NB4 (cell line): ENCODE measurements at places on chromosomes 2 and 18.

DNA sequence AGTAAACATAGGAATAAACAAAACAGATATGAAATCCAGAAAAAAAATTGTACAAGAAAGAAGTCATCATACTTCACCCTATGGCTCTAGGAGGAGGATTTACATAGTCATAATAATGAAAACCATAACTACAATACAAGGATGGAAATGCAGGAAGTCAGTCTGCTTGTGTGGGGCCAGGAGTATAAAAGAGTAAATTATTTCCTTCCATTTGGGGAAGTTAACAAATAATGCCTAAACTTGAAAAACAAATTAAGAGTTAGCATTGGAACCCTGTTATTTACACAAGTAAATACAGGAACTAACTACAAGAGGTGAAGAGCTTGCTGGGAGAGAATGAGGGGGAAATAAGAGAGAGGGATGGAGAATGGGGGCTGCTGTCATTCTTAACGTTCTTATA lies 15.4 kb downstream of the TMEM163 start:
- no peak for DNase-seq

GRCh38 chr2:240503848-240504247 lies 53.9 kb downstream of the ANKMY1 start:
- no peak for DNase-seq

DNA sequence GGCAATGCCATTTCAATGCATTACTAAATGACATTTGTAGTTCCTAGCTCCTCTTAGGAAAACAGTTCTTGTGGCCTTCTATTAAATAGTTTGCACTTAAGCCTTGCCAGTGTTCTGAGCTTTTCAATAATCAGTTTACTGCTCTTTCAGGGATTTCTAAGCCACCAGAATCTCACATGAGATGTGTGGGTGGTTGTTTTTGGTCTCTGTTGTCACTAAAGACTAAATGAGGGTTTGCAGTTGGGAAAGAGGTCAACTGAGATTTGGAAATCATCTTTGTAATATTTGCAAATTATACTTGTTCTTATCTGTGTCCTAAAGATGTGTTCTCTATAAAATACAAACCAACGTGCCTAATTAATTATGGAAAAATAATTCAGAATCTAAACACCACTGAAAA lies 45.3 kb downstream of the HADHB start:
- DNase-seq, result no peak

DNA sequence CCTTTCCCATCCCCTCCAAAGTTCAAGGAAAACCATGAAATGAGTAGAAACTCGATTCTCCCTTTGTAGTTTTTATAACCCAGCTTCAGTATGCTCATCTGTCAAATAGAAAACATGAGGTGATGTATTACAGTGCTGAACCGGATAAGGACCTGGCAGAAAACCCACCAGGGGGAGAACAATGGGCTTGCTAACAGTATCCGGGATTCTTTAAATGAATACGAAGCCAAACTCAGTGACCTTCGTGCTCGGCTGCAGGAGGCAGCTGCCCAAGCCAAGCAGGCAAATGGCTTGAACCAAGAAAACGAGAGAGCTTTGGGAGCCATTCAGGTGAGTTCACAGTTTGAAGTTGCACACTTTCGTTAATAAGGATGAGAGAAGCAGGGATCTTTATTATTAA lies 113.6 kb upstream of the TTC39C start:
- no peak for DNase-seq

DNA sequence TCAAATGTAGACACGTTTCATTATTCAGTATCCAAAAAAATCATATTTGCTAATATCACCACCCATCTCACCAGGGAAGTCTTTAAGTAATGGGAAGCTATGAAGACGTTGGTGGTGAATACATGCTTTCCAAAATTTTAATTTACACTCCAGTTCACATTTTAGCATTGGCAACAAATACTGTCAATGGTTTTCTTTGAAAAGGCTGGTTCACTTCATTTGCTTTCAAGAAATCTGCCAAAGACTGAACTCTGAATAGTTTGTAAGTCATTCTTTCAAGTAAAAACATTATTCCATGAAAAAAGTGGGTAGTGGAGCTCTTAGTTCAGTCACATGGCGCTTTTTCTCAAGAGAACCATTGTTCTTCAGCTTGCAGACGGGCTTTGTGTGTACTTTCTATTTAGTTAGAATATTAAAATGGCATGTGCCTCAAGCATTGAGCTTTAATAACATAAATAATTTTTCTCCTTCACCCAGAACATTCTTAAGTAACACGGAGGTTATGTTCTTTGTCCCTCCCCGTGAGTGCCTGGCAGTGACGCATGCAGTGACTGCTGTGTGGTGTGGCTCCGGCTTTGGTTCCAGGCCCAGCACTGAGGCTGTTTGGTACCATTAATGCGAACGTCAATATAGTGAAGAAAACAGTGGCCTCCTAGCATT lies 300.0 kb upstream of the HDAC4 start:
- no peak for DNase-seq

GRCh38 chr2:4528773-4529172 lies 825.4 kb downstream of the DCDC2C start:
- peak; percentile 51 for DNase-seq

GRCh38 chr2:20198001-20198400 lies 26.9 kb downstream of the SDC1 start:
- no peak for DNase-seq

DNA sequence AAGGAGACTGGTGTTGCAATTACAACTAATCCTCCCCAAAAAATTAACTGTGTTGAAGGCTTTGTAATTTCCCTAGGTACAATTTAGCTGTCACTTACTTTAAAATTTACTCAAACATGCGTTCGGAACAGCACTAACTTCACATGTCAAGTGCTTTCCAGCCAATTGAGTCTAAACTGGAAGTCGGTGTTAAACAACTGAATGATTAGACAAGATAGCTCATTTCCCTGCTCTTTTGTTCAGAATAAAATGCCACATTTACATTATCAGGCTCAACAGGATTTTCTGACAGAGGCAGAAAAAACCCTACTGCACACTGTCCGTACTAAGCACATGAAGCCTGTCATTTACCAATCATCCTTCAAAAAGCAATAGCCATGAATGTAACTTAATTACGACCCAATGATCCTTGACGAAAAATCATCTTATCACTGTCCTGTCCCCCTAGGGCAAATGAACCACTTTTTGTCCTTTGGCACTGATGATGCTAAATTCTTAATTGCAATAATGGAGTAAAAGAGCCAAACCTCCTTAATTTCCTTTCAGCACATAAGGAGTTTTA lies 56.0 kb downstream of the LRPPRC start:
- DNase-seq, result no peak

DNA sequence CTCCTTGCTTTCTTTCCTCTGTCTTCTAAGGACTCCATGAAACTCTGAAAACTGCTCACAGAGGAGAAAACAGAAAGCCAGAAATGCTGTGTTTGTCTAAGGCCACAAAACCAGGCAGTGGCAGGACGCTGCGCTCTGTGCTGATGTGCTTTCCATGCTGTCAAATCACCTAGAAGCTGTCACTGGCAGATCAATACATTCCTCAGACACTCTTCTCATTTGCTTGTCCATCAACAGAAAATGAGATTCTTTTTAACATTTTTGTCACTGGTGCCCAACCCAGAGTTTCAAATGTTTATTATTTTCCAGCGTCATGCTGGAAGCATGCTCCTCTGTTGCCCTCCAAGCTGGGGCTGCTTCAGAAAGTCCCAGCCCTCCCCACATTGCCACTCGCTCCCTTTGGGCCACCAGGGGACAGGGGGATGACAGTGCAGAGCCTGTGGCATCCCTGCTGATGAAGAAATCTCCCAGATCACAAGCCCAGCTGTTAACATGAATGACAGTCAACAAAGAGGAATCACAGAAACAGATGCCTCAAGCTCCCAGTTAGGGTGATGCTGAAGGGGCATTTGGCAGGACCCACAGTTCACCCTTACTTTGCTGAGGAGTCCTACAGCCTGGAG lies 117.5 kb upstream of the MEIS1 start:
- no peak for DNase-seq

GRCh38 chr18:1965016-1965415 lies 606.3 kb downstream of the METTL4 start:
- no peak for DNase-seq

GRCh38 chr2:37880551-37880950 lies 44.5 kb upstream of the RMDN2 start:
- peak; percentile 37 for DNase-seq

- peak; percentile 41 for DNase-seq
Measured at GRCh38 chr2:180443888-180444287, 436.8 kb upstream of the CWC22 start.

DNA sequence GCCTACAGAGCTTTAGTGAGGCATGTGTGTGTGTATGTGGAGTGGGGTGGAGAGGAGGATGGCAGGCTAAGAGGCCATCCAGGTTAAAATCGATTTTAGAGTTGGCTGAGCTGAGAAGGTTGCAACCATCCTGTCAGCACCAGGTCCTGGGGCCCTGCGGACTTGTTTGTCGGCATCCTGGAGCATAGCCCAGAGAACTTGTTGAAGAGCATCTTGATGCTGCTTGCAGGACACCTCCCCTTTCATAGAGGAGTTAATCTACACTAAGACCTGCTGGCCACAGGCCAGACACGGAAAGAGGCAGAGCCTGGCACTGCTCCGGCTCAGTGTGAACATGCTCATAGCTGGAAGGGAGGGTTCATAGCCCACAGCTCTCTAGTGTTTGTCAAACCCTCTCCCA lies 72.1 kb upstream of the RGPD5 start:
- DNase-seq, result no peak

- DNase-seq, result no peak
Measured at GRCh38 chr2:28201671-28202180, 190.9 kb upstream of the FOSL2 start.

DNA sequence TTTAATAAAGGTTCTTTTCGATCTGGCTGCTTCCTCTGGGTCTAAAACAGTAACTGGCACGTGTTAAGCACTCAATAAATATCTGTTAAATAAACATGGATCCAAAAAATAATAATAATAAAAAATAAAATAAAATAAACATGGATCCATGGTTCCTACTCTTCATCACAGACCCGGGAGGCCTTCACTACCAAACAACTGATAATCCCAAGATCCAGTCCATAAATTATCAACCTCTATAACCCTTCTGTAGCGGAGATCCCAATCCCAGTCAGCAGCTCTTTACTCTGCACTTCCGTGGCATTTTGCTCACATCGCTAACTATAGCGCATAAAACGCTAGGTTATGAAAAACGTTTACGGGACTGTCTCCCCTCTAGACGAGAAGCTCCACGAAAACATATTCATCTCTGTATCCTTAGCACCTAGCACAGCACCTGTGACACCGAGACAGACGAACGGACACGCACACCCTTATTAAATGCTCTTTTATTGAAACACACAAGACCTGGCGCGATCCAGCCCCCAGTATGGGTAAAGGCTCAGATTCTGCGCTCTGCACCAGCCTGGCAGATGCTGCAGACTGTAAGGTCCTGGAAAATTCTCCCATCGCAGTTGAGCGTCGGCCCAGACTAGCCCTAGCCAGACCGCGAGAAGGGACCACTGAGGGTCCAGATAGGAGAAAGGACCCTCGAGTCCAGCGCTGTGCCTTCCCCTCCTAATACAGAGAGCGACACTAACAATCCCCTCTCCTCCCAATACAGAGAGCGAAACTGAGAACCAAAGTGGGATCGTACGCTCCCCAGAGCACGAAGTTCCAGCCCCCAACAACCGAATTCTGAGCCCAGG lies 770 bp downstream of the NBAS start:
- DNase-seq, result peak; percentile 49

DNA sequence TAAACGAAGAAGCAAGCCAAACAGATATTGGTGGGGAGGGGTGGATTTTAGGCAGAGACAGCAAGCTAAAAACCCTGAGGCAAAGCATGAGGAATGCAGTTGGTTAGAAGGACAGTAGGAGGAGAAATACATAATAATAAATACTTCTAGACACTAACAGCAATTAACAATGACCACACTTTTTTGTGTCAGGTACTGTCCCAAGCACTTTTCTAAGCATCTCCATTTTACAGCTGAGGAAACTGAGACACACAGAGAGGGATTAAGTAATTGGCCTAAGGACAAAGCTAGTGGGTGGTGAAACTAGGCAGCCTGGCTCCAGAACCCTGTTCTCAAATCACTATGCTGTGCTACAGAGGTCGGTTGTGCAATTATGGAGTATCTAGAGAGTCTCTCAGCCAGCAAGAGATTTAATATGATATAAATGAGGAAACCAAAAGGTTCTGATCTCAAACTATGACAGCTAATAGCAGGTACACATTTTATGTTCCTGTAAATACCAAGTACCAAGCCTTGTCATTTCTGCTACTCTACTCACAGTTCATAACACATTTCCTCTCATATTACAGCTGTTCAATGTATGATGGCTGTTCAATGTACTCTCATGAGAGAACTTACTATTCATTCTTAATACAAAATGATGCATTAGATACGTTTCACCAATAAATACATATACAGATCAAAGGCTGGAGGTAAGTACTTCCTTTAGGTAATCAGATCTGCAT lies 5.3 kb downstream of the MAP4K3 start:
- DNase-seq, result peak; percentile 48

DNA sequence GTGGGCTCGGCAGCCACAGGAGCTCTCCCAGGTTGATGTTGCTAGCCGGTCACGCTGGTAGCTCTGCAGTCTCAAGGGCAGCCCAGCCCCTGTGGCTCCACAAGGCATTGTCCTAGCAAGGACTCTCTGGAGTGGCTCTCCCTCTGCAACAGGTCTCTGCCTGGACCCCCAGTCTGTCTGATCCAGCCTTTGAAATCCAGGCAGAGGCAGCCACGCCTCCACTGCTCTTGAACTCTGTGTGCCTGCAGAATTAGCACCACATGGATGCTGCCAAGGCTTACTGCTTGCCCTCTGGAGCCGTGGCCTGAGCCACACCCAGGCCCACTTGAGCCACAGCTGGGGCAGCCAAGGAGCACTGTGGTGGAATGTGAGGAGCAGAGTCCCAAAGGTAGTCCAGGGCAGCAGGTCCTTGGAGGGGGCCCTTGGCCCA lies 43.0 kb upstream of the FAHD2A start:
- no peak for DNase-seq

- no peak for DNase-seq
Measured at GRCh38 chr18:76357585-76358260, 137.3 kb downstream of the ZNF516 start.

- no peak for DNase-seq
Measured at GRCh38 chr2:120543899-120544298, 191.8 kb upstream of the GLI2 start.

DNA sequence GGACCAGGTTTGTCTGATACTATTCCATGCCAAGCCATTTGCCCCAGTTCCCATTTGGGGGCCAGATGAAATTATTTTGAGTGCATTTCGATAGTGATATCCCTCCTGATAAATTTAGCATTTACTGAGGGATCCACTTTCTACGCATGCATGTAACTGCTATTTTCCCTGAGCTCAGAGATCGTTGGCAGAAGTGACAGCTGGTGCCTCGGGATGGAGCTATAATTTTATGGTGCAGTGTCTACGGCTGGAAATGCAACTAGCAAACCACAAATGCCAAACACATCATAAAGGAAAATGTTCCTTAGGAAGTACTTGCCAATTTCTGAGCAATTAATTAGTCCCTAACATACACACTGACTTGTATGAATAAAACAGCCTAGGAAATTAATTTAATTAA lies 254.8 kb downstream of the SLC8A1 start:
- DNase-seq, result no peak

- DNase-seq, result peak; percentile 30
Measured at GRCh38 chr2:105595536-105595935, 149.2 kb upstream of the NCK2 start.

GRCh38 chr2:51103205-51103604 lies 71.3 kb upstream of the NRXN1 start:
- no peak for DNase-seq

GRCh38 chr2:168345601-168346000 lies 98.2 kb upstream of the STK39 start:
- DNase-seq, result peak; percentile 59

- no peak for DNase-seq
Measured at GRCh38 chr2:160509016-160509415, 15.4 kb upstream of the RBMS1 start.
